ENCODE measurements at places on chromosomes 2 and 18.
A peak's percentile ranks its signal among the peaks of the same experiment; 100 is the strongest.

DNA sequence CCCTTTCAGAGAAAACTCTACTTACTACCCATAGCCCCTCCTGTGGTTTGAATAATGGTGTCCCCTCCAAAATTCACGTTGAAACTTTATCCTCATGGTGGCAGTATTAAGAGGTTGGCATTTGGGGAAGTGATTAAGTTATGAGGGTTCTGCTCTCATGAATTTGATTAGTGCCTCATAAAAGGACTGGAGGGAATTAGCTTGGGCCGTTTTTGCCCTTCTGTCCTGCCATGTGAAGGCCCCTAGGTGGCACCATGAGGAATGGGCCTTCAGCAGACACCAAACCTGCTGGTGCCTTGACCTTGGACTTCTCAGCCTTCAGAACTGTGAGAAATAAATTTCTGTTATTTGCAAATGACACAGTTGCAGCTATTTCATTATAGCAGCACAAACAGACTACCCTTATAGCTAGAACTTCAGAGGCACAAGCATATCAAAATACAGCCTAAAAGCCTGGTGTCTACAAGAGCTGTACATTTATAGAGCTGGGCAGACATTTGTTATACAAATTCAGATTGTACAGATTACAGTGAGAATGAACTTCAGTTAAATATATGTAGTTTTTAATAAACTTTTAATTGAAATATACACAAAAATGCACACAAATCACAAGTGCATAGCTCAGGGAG lies 2.6 kb upstream of the PTPN2 start:
- no peak for DNase-seq

- no peak for DNase-seq
Observed at GRCh38 chr2:101574622-101575021, 99.7 kb upstream of the RFX8 start.

DNA sequence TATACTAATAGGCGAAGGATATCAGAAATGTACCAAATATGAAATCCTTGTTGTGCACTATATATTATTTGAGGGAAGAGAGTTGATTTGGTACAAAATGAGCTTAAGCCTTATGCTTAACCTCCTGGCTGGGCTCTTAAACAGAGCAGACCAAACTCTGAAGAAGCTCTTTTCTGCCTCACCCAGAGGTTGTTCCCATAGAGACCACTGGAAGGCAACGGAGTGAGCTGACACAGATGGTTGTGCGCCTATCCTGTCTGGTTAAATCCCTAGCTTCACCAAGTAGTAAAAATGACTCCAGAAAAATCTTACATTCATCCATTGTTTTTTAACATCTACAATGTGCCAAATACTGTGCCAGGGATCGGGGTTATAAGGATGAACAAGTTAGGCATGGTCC lies 55.9 kb upstream of the NOL4 start:
- DNase-seq = no peak

DNA sequence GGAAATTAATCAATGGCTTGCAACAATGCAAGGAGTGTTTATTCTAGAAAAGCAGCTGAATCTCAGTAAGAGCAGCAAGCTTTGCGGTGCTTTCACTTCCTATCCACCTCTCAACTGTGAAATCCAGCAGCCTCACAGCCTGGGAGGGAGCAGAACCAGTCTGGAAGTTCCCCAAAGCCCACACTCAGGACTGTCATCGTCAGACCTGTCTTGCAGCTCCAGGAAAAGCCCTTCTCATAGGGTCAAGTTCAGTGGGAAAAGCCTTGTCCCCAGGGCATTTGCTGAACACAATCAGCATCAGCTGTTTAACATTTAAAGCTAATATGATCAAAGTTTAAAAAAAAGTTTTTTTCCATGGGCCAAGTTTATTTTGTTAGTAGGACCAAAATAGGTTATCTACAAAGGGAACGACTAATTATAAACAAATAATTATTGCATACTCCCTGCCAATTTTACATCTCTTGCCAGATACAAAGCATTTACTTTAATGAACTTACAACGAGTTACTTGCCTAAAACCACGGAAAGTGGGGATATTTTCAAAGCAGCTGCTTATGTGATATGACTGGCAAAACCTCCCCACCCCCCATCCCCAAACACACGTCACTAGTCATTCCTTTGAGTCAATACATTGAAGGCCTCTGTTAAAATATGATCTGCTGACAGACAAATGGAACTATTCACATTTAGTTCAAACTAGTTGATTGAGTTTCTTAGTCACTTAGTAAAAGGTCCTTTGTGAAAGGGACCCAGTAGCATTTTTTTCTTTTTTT lies 36.8 kb downstream of the PARD6G start:
- no peak for DNase-seq

DNA sequence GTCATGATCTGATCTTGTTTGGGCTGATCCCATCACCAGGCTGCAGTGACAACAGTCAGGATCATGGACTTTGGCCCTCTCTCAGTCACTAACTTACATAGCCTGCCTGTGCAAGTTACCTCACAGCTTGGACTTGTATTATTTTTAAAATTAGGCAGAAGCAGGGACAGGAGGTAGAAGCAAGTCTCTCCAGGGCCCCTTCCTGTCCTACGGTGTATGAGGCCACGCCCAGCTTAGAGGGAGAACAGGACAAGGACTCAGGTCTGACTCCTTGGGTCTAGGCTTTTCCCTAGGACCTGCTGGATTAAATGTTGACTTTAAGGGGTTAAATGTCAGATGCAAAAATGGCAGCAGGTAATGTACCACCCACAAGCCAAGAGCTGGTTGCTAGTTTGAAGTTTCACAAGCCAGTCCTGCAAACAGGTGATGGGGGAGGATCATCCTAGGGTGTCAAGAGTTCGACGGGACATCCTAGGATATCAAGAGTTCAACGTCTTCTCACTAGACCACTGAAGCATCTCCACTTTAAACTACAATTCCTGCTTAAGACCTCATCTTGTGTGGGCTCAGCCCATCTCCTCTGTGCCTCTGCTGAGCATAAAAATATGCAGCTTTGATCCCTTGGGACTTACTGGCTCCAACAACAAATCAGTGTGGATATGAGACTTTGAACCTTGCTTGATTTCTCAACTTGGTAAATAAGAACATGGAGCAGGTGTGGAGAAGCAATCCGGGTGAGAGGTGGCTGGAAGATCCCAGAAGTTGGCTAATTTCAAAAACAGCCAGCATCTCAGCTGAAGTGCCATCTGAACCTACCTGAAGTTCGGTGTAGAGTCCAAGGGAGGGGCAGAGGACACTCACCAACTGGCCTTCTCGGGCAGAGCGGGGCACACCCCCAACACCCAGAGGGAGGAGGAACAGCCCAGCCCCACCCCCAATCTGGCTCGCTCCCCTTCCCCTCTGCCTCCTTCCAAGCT lies 39.5 kb downstream of the SFXN5 start:
- no peak for DNase-seq

- peak; percentile 75 for DNase-seq
Observed at GRCh38 chr2:28927878-28928277, 33.4 kb downstream of the WDR43 start.

- DNase-seq = no peak
Observed at GRCh38 chr18:79615091-79615490, 64.5 kb upstream of the CTDP1 start.

GRCh38 chr18:67513280-67513679 lies 3.2 kb downstream of the DSEL start:
- DNase-seq = no peak

- DNase-seq = no peak
Observed at GRCh38 chr2:8754106-8754776, 72.4 kb downstream of the ID2 start.

GRCh38 chr18:54076166-54076565 lies 148.3 kb downstream of the MBD2 start:
- no peak for DNase-seq

GRCh38 chr2:143968360-143968759 lies 551.6 kb downstream of the ZEB2 start:
- DNase-seq = no peak

GRCh38 chr2:149365931-149366583 lies 35.7 kb downstream of the LYPD6 start:
- no peak for DNase-seq

GRCh38 chr2:47867205-47867604 lies 39.1 kb downstream of the FBXO11 start:
- DNase-seq = peak; percentile 55

DNA sequence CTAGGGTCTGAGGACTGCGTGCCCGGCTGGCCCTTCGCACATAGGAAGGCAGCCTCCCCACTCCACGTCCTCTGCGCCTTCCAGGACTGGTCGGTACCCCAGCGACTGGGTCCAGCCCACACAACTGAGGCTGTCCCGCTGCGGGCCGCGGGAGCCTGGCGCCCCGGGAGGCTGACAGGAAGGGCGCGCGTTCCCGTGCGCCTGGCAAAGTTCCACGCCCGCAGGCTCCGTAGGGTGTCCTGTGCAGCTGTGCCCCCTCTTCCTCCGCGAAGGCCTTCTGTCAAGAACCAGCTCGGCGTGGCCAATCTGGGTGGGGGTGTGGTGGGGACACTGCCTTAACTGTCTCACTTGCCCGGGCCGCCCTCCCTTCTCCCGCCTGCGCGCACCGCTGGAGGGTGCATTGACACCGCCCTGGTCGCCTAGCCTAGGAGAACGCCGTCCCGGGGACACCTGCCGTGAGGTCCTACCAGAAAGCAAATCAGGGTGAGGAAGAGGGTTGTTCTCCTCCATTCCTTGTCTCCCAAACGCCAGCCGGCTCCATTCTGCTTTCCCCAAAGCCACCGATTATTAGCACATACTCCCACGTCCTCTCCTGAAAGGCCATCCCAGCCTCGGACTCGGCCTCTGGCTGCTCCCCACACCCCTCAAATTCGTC lies 618 bp upstream of the LYPD1 start:
- DNase-seq = no peak

GRCh38 chr2:11592671-11593574 lies 59.1 kb downstream of the GREB1 start:
- no peak for DNase-seq

GRCh38 chr2:1849450-1849849 lies 105.1 kb upstream of the PXDN start:
- no peak for DNase-seq

DNA sequence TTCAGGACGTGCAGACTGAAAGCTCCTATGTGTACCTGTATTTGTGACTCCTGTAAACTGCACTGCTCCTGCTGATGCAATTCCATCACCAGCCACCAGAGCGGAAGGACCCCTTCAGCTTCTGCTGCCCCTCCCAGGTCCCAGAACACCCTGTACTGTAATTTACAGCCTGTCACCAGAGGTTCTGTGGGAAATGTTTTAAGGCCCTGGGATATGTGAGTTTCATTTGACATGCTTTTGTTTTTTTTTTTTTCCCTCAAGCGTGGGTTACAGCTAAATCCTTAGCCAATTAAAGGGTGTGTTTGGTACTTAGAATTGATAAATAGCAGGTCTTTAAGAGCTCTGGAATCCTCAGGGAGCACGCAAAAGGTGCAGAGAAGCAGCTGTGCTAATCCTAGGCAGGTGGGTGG lies 79.4 kb downstream of the KCTD1 start:
- no peak for DNase-seq
